ENCODE measurements at places on chromosomes 7 and 10.

GRCh38 chr10:102112210-102112817 is 7.9 kb downstream of the LDB1 start:
- DNase-seq = no peak

DNA sequence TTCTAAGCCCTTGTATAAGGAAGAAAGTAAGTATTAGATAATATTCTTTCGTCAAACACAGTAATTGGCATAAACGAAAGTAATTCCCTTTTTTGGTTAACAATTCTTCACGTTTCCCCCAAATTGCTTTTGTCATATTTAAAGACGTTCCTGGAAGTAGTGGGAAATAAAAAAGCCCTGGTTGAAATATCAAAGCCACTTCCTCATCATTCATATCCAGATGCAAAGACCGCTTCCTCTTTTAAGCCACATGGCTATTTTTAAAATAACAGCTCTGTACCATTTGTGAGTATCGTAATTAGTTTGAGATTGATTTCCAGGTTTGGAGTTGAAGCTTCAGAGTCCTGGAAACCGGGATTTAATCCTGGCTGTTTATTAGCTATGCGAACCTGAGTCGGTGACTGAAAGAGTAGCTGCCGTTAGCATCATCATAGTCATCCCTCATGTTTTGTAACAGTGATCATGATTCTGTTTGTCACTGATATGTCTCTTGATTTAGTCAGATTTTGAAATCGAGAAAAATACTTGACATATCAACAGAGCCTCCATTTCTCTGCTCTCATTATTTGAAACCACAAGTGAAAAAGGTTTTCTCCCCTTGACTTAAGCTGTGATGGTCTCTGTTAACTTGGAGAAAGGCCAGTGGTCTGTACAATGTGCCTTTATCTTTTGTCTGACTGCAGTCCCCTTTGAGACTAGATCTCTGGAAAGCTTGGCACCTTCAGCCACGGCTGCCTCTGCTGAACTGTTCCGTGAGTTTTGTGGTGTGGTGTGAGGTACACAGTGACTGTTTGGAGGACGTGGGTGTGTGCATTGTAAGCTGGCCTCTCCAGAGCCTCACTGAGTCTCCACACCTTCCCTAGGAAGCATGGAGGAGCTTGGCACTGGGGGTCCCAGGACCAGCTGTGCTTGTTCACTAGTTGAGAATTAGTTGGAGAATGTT is 18.1 kb downstream of the OPTN start:
- peak; percentile 8 for DNase-seq

- DNase-seq = no peak
Measured at GRCh38 chr10:128296253-128297007, 170.2 kb upstream of the MKI67 start.

DNA sequence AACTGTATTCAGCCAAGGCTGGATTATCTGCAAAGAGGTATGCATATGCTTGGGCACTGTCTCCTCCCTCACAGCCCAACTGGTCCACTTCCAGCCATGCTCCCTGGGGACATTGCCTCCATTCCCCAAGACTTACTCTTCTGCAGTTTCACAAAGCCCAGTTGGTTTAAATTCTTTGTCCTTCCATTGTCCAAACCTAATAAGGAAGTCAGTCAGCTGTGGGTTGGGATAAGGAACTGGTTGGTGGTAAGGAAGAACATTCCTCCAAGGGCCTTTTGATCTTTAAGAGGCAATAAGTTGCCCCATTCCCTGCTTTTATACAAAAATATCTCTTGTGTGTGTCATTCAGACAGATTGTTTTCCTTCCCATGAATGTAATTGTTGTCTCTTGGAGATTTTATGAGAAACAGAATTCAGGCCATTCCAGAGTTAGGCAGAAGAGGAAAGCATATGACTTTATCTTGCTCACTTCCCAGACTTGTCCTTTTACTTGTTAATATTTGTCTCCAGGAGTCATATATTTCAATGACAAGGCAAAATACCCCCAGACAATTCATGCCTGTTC is 673.7 kb downstream of the SUGCT start:
- DNase-seq = no peak

GRCh38 chr10:102133373-102134195 is 744 bp downstream of the PPRC1 start:
- peak; percentile 51 for DNase-seq

- DNase-seq = no peak
Measured at GRCh38 chr7:108069646-108070045, 60.5 kb downstream of the LAMB4 start.

DNA sequence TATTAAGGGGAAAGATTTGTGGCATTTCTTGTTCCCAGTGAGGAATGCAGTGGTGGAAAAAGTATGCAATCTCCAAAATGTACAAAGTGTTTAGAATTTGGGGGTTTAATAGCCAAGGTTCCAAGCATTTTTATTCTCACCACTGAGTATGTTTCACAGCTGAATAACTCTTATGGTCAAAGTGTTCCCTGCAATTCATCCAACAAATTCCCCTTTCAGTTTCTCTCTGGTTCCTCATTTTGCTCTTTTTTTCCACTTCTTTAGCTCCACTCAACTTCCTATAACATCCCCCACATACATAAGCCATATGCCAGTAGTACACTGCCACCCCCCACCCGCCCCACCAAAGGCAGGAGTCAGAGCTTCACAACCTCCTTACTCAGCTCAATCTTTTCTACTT is 4.6 kb downstream of the HECW1 start:
- no peak for DNase-seq

- no peak for DNase-seq
Measured at GRCh38 chr10:6018422-6018821, 41.1 kb upstream of the IL15RA start.

DNA sequence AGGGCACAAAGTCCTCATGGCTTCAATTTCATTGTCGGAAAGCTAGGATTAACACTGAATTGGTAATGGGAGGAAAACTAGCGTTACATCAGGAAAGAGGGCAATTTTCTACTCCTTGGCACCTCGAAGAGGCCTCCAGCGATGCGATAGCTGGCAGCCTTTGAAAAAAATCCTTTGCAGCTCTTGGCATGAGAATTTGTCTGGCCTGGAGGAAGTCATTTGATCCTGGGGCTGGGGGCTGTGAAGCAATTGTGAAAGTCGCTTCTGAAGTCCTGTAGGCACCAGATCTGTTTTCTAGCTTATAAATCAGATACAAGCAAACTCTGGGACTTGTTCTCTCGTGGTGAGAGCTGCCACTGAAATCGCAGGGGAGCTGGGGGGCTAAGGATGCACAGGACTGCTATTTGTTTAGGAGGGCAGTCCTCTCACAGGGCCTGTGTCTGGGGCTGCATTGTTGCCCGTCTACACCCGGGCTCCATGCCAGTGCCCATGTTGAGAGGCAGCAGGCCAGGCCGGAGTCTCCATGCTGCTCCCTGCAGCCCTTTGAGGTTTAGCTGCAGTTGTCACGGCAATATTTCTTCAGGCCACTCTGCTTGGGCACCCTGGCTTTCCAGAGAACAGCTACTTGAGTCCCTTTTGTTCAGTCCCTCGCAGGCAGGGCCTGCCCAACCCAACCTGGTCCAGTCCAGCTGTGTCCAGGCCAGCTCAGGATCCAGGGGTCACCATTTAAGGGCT is 206.8 kb upstream of the LYZL1 start:
- no peak for DNase-seq

- DNase-seq = no peak
Measured at GRCh38 chr7:131586259-131586658, 29.8 kb upstream of the PODXL start.

- DNase-seq = no peak
Measured at GRCh38 chr10:59741048-59741447, 12.2 kb downstream of the MRLN start.

DNA sequence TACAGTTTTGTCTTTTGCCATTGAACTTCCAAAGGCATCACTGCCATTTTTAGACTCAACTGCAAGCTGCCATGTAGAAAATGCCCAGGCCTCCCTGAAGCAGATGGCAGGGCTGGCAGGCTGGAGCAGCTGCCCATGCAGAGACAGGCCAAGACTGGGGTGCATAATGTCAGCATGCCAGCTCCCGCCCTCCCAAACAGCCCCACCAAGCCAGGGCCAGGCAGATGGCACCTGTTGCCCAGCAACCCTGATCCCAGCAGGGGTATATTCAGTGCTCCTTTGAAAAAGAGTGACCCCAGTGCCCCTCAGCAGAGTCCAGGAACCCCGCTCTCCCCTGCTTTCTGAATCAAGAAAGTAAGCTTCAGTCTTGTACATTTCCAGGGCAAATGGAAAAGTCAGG is 32.6 kb downstream of the VSTM4 start:
- DNase-seq = no peak

DNA sequence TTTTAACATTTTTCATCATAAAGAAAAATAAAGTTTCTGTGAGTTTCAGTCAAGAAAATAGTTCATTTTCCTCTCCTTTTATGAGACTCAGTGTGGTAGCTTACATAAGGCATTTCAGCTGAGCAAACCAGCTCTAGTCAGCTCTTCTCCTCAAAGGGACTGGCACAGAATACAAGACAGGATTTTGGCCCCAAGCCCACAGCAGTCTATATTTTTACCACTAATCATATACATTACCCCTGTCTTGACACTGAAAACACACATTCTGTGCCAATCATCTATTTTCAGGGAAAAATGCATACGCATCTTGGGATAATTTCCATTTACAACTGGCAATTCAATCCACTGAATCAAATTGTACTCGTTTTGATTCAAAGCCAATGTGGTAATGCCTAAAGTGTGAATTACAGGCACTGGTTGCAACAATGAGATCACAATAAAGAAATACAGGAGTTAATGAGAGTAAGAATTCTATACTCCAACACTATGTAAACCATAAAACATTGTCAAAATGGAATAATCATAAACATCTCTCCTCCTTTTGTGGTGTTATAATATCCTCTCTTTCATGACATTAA is 186.4 kb downstream of the CACNA2D1 start:
- no peak for DNase-seq

- no peak for DNase-seq
Measured at GRCh38 chr7:48411619-48412018, 240.4 kb downstream of the ABCA13 start.

Data from bone marrow (tissue), 2 donors.